Upper lobe of right lung (tissue), 1 donor: ENCODE measurements at places on chromosomes 5 and 9.

DNA sequence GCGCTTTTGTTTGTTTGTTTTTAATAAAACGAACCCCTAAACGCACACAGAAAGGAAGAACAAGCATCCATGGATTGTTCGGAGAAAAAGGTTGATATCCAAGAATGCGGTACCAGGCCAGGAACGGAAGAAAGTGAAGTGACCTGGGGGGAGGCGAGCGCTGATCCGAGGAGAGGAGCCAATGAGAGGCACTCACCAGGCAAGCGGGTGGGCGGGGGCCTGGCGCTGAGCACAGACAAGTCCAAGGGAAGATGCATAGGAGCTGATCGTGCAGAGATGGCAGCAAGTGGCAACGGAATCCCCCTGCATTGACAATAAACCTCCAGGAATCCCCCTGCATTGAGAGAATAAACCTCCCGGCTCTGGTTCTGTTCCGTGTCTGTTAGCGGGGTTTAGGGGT lies 8.4 kb downstream of the OBP2B start:
- DNase-seq = peak; percentile 47
- no peaks in the 10 kb centered on the region for H3K4me1 ChIP-seq
- H3K27me3 ChIP-seq = peaks cover 11% of the 10 kb centered on the region
- H3K4me3 ChIP-seq = no peak overlapping the region
- no peaks in the 10 kb centered on the region for H3K36me3 ChIP-seq

DNA sequence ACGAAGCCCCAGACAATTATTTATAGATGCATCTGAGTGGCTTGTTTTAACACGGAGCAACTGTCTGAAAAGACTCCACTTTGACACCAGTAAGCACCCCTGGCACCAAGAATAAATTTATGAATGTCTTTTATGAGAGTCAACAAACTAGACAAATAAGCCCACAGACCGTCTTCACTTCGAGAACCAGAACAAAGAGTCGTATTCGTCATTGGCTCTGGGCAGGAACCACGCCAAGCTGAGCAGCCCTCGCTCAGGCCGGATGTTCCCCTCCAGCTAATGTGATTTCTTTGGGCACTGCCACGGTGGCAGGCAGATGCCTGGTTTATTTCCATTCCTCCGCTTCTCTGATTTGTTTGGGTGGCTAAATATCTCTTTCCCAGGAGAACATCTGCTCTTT lies 91.9 kb upstream of the STC2 start:
- no peaks in the 10 kb centered on the region for H3K36me3 ChIP-seq
- no peak for DNase-seq
- no peaks in the 10 kb centered on the region for H3K27me3 ChIP-seq
- H3K27ac ChIP-seq = no peak overlapping the region

GRCh38 chr5:14748180-14748900 lies 83.8 kb downstream of the OTULIN start:
- no peaks in the 10 kb centered on the region for H3K27me3 ChIP-seq
- DNase-seq = peak; percentile 64
- no peak overlapping the region for H3K4me3 ChIP-seq

DNA sequence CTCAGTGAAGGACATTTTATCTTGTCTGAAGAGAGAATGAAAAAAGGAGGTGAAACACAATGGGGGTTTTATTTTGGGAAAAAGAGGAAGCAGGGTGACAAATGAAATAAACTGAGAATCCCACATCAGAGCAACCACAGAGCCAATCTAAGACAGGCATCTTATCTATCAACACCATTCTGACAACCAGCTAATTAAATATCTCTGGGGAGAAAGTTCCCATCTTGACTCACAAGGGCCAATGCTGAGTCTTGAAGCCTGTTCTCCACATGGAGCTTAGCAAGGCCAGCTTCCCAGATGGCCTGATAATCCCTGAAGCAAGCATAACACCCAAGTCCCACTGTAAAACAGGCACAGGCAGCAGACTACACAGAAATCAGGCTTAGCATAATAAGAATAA lies 30.4 kb downstream of the DPYSL3 start:
- H3K4me3 ChIP-seq = no peak overlapping the region
- H3K27ac ChIP-seq = no peak overlapping the region
- no peaks in the 10 kb centered on the region for H3K36me3 ChIP-seq
- peaks cover 26% of the 10 kb centered on the region for H3K4me1 ChIP-seq

GRCh38 chr9:35071814-35072460 lies 488 bp downstream of the VCP start:
- peak overlapping the region; percentile 98 for H3K4me3 ChIP-seq
- H3K36me3 ChIP-seq = peaks cover 16% of the 10 kb centered on the region
- H3K4me1 ChIP-seq = peaks cover 32% of the 10 kb centered on the region
- DNase-seq = peak; percentile 95

DNA sequence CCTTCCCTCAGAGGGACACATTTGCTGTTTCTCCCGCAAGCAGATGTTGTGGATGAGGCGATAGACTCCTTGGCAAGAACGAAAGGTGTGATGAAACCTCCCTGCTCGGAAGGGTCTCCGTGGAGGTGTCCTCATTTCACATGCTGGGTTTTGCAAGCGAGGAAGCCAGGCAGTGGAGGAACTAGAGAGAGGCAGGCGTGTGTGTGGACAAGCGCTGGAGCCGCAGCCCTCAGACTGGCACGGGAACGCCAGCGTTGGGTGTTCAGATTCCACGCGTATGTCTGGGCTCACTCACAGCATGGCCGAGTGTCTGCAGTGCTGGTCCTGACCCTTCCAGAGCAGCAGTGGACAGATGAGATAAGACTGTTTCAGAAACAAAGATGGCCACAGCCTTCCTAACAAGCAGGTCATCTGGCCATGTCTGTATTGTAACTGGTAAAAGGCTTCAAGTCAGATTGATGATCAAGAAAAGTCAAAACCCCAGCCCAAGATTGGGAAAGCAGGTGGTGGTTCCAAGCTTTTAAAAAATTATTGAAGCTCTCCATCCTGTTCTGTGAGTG lies 35.0 kb upstream of the NCS1 start:
- peaks cover 11% of the 10 kb centered on the region for H3K4me1 ChIP-seq
- H3K36me3 ChIP-seq = peaks cover 13% of the 10 kb centered on the region
- H3K4me3 ChIP-seq = no peak overlapping the region
- no peak for DNase-seq
- H3K27me3 ChIP-seq = no peaks in the 10 kb centered on the region
